Cortex of kidney (tissue), 1 donor: ENCODE measurements at places on chromosomes 12 and 14.

- no peak for DNase-seq
Measured at GRCh38 chr12:13805041-13805440, 176.4 kb downstream of the GRIN2B start.

- no peak for DNase-seq
Measured at GRCh38 chr14:67650151-67650550, 24.3 kb downstream of the VTI1B start.

GRCh38 chr14:95041477-95042020 is 115.8 kb downstream of the DICER1 start:
- no peak for DNase-seq

DNA sequence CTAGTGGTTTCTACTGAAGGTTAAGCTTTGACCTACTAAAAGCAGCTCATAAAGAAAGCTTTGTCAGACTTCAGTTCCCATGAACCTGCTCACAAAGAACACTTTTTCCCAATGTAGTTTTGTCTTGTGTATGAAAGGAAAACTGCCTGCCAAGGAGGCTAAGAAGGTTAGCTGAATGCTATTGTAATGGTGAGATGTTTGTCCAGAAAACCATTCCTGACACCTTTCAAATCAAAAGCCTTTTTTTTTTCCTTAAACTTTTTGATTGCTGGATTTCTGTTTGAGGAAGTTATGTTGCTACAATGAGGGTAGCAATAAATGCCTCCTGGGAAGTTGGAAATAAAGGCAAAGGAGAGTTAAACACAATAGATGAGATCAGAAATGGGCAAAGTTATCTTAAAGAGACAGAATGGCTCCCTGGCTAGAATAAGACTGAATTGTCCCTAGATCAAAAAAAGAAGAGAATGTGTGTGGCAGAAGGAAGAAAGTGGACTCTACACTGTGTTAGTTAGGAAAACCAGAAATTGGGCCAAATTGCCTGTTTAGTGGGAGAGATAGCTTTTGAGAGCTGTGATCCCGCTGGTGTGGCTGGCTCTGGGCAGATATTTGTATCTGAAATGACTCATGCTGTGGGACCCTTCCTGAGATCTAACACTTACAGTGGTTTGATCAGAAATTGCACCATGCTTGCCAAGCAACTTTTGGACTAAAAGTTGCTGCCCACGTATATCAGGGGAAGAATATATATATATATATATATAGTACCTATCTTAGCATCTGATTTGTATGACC is 27.5 kb downstream of the TECPR2 start:
- no peak for DNase-seq

DNA sequence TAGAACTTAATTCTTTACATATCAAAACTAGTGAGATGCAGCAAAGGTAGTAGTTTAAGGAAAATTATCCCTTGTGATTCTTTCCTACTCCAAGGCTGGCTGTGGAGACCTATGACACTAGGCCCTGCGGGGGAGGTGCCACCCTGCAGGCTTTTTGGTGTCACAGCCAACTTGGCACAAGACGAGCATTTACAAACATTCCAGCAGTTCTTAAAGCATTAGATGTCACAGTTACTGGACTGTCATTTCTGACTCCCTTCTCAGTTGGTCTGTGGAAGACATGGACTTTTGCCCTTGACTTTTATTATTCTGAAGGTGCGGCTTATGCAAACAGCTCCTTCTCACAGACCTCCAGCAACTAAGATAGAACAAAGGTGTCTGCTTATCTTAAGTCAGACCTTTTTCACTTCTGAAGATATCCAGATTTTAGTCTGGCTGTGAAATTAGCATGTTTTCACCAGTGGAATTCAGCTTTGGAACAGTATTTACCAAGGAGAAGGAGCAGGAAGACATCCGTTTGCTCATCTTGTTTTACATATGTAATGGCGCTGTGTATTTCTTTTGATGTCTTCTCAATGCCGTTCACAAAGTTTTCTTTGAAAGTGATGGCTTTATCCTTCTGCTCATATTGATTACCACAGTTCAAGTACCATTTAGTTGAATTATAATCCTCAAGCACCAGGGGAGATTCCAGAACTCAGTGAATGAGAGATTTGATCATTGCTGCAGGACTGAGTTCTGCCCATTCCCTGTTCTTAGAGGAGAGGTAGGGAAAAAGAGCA is 17.9 kb downstream of the SRGAP1 start:
- no peak for DNase-seq

DNA sequence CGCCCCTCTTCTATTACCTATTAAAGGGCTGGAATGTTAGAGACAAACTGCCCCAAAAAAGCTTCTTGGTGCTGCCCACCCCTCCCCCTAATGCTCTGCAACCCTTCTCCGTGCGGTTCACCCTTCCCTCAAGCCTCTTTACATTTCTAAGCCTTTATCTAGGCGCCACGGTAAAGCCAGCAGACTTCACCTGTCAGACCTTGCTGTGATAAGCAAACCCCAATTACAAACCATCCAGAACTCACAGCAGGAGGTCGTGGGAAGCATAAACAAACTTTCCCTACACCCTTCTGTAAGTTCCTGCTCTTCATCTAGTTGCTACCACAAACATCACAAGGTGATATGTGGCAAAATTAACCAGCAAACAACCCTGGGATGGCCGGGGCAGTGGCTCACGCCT is 56.8 kb downstream of the MOK start:
- no peak for DNase-seq
